ENCODE measurements at places on chromosomes 6 and 20. TPM values are rescaled to one million over a fixed set of nuclear protein-coding genes. Genes with fewer than 3 reads are reported as not detected.

The DAAM2 gene
- not detected for total RNA-seq

The ADGB gene
- not detected for total RNA-seq

The OR2B2 gene
- total RNA-seq, result not detected

The FNDC11 gene
- 0.14 TPM for total RNA-seq

The PXDC1 gene
- not detected for total RNA-seq

The RFX6 gene
- total RNA-seq, result not detected

The FLOT1 gene
- total RNA-seq, result 165 TPM

The FOXS1 gene
- total RNA-seq, result not detected

The CST5 gene
- not detected for total RNA-seq
